ENCODE measurements at places on chromosomes 16 and 17.
A peak's percentile ranks its signal among the peaks of the same experiment; 100 is the strongest.

DNA sequence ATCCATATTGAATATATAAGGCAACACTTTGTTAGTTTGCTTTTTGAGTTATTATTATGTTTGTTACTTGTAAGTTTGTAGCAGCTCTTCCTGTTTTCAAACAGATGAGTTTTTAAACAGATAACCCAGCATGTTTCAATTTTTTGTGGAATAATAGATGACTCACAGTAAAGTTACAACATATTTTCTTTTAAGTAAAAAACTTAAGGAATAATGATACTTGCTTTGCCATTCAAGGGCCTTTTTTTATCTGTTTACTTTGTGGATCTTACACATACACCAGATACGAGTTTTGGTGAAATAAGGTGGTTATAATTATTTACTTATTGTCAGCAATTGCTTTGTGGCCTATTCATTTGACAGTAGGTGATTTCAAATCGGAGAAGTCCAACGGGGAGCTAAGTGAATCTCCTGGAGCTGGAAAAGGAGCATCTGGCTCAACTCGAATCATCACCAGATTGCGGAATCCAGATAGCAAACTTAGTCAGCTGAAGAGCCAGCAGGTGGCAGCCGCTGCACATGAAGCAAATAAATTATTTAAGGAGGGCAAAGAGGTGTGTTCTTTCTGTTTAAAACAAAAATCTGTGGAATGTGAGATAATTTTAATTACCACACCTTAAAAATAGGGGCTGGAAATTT, 66.3 kb downstream of the BPTF start:
- DNase-seq = peak; percentile 12

- peak; percentile 62 for DNase-seq
Measured at GRCh38 chr16:48503779-48504178, 106.2 kb downstream of the N4BP1 start.

DNA sequence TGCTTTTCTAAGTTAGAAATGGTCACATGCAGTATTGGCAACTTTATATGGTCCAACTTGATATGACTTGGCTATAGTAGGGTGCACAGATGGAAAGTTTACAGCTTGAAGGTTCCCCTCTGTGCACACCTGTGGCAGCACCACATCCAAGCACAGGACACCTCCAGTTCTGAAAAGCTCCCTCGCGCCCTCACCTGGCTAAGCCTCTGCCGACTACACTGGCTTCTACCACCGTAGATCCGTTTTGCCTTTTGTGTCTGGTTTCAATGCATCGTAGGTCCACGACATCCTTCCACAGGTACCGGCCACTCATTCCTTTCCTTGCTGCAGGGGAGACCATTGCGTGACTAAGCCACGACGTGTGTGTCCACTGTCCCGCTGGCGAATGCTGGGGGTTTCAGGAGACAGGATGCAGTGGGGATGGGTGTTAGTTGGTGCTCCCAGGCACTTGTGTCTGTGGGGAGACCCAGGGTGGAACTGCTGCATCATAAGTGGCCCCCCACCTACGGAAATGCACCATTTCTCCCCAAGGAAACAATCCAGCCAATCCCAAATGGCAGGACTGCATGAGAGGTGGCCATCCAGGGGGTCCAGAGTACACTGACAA, 4.9 kb upstream of the RASD1 start:
- no peak for DNase-seq

DNA sequence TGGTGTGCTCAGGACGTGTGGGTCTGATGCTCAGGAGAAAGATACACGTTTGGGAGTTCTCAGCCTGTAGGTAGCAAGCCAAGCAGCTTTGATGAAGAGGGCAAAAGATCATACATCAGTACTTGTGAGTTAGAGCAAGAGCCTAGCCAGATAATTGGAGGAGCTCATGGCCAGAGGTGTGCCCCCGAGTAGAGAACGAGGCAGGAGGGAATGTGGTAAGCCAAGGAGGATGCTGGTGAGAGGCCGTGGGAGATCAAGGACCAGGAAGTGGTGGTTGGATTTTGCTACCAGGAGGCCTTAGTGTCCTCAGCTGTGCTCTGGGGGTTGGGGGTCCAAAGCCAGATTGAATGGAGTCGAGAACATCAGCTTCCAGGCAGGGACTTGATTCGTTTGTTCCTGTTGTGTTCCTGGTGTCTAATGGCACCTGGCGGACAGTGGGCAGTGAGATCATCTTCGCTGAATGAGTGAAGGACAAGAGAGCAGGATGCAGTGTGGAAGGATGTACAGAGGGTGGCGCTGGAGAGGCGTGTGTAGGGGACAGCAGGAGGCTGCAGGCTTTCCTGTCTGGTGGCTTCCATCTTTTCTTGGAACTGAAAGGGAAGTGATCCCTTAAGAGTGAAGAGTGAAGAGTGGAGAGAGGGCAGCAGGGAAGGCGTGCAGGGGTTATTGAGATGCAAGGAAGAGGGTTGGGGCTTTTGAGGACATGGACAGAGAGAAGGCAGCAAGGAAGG, 11.6 kb downstream of the FBXL19 start:
- DNase-seq = peak; percentile 47

DNA sequence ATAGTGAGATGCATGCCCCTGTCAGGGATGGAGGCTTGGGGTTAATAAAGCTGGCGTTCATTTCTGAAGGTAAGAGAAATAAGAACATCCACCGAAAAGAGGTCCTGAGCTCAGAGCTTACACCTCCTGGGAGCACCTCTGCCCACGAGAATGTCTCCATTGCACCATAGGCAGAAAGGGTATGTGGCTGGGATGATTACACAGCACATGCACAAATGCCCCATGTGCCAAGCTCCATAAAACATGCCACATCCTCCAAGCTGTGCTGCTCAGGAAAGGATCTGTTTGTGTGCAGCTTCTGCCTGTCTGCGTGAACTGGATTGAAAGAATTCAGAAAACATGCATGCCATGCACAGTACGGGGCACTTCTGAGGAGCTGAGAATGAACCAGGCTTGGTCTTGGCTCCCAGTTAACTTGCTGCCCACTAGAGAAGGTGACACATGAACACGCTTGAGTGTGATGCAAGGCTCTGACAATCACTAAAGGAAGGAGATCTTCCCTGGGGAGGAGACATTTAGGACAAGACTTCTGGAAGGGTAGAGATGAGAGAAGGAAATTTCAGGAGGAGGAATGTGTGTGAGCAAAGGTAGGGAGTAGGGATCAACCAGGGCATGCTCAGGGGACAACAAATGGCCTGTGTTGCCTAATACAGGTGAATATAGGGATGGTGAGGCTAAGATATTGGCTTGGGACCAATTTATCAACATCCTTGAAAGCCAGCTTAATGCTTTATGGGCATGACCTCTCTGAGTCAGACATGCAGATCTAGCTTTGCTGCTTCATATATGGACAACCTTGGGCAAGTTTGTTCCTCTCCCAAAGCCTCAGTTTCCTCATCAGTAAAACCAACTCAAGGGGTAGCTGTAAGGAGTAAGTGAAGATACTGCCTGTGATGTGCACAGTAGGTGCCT, 32.0 kb upstream of the SMPD3 start:
- no peak for DNase-seq
